ENCODE measurements at places on chromosomes 5 and 9. TPM values are rescaled to one million over a fixed set of nuclear protein-coding genes. Genes with fewer than 3 reads are reported as not detected.

DNA sequence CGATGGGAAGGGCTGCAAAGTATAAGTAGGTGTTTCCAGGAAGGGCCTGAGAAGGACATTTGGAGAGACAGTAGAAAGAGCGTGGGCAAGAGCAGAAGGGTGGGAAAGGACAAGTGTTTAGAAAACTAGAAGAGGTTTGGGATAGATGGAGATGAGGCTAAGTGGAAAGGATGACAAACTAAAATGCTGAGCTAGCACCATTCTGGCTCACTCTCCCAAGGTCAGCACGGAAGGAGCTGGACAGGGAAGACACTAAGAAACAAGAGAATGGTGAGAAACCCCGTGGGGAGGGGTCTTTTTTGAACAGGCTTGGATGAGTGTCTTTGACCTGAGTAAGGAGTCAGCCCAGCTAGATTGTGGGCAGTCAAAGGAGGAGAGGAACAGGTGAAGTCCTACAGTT, 286.0 kb downstream of the CDK5RAP2 start:
- DNase-seq, result no peak

GRCh38 chr5:154419236-154419635, 26.6 kb upstream of the SAP30L start:
- no peak for DNase-seq

DNA sequence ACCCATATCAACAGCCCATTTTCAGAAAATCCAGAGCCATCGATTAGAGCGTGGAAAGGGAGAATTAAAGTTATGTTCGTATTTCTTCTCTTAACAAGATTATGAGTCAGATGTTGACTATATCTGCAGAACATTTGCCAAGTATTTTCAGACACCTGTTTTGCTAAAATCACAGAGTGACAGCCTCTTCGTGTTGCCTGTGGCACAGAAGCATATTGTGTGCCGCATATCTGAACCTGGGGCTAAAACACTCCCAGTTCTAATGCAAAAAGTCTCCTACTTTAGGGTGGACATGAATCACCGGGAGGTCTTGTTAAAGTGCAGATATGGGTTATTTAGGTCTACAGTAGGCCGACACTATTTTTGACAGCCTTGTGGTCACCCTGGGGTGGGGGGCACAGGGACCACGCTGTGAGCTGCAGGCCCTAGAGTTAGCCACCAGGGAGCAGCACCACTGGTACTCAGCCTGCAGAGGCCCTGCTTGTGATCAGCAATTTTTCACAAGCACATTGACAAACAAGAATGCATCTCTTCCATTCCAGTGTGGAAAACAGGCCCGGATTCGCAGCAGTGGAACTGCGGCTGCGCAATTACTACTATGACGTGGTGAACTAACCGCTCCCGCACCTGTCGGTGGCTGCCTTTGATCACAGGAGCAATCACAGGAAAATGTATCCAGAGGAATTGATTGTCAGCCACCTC, 93.5 kb downstream of the SYK start:
- no peak for DNase-seq

GRCh38 chr5:136066661-136067271, 38.0 kb downstream of the TGFBI start:
- no peak for DNase-seq

GRCh38 chr9:32627394-32627954, 8.0 kb downstream of the TAF1L start:
- no peak for DNase-seq

DNA sequence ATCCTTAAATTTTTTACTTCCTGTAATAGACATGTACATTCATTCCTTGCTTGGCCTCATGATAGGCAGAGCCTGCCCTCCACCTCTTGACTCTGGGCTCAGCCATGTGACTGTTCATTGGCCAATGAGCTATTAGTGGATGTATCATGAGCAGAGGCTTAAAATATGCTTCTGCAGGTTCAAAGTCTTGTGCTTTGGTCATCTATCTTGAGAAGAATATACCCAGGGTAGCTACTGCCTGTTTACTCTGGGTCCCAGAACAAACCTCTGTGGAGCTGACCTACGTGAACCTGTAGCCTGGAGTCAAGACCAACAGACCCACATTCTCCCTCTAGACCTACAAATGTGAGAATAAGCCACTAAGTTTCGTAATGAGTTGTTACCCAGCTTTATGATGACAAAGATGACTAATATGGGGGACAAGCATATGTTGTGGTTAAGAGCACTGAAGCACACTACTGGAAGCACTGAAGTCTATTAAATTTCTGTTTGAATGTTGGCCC, 244.4 kb downstream of the MAST4 start:
- no peak for DNase-seq

GRCh38 chr5:171351536-171352073, 36.0 kb upstream of the NPM1 start:
- DNase-seq, result no peak

DNA sequence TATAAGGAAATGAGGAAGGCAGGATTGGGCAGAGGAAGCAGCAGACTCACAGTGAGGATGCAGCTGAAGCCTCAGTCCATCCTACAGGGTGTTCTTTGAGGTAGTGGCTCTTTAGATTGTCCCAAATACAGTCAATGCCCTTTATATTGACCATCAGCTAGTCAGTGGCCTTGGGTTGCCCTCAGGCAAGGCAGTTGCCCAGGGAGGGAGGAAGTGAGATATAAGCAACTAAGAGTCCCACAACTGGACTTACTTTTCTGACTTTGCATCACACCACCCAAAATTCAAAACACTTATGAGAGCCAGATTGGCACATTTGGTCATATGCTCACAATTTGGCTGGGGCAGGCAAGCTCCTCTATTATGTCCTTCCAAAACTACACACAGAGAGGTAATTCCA, 9.4 kb upstream of the SLC12A2 start:
- no peak for DNase-seq

DNA sequence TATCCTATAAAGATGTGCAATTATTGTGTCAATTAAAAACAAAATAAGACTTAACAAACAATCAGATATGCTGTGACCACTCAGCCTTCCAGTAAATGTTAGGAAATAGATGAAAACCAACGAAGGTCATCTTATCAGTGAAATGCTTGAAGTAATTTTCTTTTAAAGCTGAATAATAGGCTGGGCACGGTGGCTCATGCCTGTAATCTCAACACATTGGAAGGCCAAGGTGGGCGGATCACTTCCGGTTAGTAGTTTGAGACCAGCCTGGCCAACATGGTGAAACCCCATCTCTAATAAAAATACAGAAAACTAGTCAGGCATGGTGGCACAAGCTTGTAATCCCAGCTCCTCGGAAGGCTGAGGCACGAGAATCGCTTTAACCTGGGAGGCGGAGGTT, 31.2 kb downstream of the NLN start:
- DNase-seq, result no peak

DNA sequence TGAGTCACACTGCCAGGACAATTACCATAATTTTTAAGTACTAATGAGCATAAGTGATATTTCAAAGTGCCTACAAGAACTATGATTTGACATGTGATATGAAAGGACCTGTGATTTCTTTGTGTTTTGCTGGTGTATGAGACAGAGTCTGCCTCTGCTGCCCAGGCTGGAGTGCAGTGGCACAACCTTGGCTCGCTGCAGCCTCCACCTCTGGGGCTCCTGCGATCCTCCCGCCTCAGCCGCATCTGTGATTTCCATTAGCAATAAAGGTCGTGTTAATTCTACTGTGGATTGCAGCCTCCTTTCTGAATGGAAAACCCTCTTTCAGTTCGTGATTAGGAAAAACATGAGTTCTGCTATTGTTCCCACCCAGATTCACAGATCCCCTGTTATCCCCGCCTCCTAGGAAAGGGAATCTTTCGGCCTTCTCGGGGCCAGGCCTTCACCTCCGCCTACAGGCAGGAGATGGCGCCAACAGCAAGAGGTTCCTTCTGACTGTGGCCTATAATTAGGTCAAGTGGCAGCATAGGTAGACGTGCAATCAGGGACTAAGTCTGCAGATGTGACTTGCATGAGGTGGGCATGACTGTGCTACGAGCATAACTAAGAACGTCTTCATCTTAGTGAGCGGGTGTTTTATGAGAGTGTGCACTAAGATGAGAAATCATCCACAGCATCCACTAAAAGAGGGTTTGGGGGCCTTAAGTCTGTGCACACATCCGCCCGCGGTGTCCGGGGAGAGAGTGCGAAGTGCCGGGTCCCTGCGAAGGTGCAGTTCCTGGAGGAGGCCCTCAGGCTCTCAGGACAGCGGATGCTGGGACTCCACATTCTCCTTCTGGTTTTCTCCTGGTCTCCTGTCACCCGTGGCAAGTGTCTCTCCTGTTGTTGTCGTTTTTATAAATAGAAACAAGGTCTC, 23.1 kb downstream of the TRIM7 start:
- DNase-seq, result peak; percentile 79

DNA sequence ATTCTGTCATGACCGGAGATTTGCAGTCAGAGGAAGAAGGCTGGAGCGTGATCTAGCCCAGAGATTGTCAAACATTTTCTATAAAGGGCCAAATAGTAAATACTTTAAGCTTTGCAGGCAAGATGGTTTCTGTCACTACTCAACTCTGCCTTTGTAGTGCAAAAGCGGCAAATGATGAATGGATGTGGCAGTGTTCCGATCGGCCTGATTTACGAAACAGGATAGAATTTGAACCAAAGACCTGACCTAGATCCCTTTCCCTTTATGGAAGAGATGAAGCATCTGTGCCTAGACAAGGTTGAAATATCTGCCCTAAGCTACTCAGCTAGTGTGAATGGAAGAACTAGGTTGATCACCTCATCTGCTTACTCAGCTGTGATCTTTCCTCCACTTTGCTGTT, 209.5 kb downstream of the YTHDC2 start:
- no peak for DNase-seq

DNA sequence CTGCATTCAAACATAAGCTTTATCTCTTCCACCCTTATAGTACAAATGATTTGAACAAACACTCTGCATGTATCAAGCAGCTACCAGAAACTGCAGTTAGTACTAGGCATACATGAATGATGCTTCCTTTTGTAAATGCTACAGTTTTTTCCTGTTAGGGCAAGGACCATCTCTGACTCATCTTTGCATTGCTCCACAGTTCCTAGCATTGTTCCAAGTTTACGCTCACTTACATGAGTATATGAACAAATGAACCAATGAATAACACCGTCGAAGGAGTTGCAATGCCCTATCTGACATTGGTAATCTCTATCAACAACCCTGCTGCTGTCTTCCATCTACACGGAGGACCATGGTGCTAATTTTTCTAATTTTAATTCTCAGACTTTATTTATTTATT, 2.1 kb upstream of the ALDH7A1 start:
- DNase-seq, result no peak

GRCh38 chr5:138138949-138139780, at the start of gene NME5:
Gene NME5 (minus strand): TSS chr5:138139428. CDS start chr5:138138780, 648 bp downstream.
- DNase-seq, result peak; percentile 63

DNA sequence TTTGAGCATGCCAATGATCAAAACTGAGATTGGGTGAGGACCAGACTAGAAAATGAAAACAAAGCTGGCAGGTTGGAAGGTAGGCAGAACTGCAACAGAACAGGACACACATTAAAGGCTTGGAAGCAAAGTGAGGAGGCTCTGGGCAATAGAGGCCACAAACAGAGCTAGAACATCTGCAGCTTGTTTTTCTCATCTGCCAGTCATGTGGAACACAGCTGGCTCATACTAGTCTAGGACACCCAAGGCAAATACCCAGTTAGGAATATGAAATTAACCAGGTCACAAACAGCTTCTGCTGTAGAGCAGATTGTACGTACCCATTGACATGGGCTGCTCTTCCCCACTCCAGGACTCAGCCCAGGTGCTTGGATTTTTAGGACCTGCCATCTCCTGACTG, 61.7 kb downstream of the SPEF2 start:
- no peak for DNase-seq

- peak; percentile 76 for DNase-seq
Measured at GRCh38 chr9:84397151-84397728, 56.7 kb upstream of the SLC28A3 start.

GRCh38 chr5:141779503-141779973, 97.5 kb upstream of the ARAP3 start:
- DNase-seq, result no peak

DNA sequence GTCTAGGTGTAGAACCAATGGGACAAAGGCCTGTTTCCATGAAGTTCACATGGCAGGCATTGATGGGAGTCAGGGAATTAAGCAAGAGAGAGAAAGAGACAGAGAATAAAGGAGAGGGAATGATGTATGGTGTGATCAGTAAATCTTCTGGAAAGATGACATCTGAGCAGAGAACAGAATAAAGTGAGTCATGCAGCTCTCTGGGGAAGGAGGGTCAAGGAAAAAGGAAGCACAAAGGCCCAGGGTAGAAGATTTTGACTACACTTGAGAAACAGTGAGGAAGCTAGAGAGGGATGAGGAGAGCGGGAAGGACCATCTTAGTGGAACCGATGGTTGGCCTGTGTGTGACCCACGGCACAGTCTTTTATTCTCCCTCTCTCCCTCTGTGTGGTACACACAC, 425.9 kb downstream of the SPOCK1 start:
- DNase-seq, result no peak

- DNase-seq, result no peak
Measured at GRCh38 chr9:25990376-25990775, 312.1 kb upstream of the TUSC1 start.

- no peak for DNase-seq
Measured at GRCh38 chr5:132659598-132660493, 1.9 kb downstream of the IL13 start.

DNA sequence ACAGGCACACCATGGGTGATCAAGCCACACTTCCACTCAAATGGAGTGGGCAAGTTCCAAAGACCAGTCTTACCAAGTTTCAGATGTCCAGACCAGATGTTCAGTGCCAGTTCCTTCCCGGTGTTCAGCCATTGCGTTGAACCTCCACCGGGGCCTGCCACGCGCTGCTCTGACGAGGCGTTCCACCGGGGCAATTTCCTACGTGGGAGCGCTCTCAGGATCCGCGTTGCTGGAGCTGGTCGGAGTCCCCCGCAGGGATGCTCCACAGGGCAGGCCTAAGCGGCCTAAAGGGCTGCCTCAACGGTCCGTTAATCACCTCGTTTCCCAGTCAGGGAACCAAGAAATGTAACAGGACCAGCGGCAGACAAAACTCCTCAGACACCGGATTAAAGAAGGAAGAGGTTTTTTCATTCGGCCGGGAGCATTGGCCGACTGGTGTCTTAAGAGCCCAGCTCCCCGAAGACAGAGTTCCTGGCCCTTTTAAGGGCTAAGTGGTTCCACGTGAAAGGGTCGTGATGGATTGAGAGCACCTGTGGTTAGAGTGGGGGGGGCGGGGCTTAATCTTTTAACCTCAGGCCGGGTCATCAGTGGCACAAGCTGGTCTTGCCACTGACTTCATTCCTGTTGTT, 35.7 kb upstream of the PPP1R26 start:
- DNase-seq, result no peak

- no peak for DNase-seq
Measured at GRCh38 chr9:69811351-69811868, 9.2 kb upstream of the CFAP95 start.

- DNase-seq, result no peak
Measured at GRCh38 chr5:16457853-16458252, 7.7 kb downstream of the ZNF622 start.

The PITX1 gene
- 3.7 TPM for total RNA-seq

The DNAH5 gene
- total RNA-seq, result 1.5 TPM

The SLC6A7 gene
- 19.8 TPM for total RNA-seq

The PCDHGA8 gene
- 2.7 TPM for total RNA-seq

The MAMDC2 gene
- 40.5 TPM for total RNA-seq

The TMEM174 gene
- 0.64 TPM for total RNA-seq

The C6 gene
- total RNA-seq, result 2.0 TPM

All from transverse colon (tissue), 4 donors.